NCI-H2029 treated with DMSO at 0.1 percent for 48 hours (cell line): ENCODE measurements at places on chromosomes 7 and 10.

DNA sequence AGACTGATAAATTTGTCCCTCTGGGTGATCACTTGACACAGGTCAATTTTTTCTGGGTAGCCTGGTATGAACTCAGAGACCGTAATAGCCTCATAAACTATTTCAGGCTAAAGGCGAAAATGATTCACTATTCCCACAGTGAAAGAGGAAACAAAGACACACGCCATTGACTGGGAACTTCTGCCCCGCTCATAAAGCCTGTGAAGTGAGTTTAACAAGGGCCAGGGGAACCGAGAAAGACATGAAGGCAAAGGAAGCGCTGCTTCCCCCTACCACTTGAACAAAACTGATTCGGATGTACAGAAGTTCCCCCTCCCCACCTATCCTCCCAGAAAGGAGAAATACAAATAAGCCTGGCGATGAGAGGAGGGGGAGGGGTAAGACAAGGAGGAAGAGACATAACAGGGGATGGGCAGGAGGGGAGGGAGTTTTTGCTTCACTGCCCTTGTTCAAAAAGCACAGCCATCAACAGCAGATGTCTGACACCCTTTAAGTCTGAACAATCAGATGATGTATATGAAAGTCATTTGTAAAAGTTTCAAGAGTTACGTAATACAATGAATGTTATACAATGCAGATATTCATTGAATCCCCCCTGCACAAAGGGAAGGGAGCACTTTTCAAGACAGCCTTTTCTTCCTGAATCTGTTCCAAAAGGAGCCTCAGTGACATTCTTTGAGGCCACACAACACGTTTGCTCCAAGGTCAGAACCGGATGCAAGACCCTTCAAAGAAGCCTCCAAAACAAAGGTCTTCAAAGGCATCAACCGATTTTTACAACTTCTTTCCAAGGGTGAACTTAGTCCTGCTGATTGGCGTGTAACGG is 734 bp downstream of the ABCB4 start:
- DNase-seq = no peak

GRCh38 chr7:10793995-10794775 is 179.5 kb upstream of the PHF14 start:
- no peak for DNase-seq

DNA sequence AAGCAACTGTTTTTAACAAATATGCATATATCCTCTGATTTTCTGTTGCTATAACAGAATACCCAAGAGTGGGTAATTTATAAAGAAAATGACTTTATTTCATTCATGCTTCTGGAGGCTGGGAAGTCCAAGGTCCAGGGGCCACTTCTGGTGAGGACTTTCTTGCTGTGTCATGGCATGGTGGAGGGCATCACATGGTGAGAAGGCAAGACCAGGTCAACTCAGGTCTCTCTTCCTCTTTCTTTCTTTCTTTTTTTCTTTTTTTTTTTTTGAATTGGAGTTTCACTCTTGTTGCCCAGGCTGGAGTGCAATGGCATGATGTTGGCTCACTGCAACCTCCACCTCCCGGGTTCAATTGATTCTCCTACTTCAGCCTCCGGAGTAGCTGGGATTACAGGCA is 303.0 kb upstream of the C7orf33 start:
- no peak for DNase-seq

- DNase-seq = no peak
Measured at GRCh38 chr10:87651801-87652200, 7.9 kb upstream of the PAPSS2 start.

DNA sequence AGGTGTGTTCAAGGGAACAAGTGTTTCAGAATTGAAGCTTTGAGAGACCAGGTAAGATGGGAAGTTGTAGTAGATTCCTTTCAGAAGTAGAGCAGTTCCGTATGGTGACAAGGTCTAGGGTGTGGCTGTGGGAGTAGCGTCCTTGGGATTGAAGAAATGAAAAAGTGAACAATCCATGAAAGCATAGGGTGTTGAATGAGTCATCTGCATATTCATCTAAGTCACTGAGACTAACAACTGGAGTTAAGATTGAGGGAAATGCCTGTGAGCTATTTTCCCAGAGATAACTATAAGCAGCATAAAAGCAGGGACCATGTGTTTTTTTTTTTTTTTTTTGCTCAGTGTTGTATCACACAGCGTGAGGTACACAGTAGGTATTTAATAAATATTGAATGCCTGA is 134.8 kb downstream of the PHTF2 start:
- DNase-seq = no peak

DNA sequence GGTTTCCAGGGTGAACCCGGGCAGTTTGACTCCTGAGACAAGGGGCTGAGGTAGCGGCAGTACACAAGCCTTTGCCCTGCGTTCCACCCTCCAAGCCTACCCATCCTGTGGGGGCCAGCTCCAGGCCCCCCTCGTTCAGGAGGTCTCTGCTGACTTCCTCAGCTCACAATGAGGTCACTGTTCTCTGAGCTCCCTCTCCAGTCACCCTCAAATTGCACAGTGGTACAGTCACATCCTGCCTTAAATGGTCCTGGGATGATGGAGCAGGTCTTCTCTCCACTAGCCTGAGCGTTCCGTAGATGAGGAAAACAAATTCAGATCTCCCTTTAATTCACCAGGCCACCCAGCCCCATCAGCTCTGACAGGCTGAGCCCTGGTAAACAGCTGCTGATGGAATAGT is 90.2 kb downstream of the SH3PXD2A start:
- no peak for DNase-seq

DNA sequence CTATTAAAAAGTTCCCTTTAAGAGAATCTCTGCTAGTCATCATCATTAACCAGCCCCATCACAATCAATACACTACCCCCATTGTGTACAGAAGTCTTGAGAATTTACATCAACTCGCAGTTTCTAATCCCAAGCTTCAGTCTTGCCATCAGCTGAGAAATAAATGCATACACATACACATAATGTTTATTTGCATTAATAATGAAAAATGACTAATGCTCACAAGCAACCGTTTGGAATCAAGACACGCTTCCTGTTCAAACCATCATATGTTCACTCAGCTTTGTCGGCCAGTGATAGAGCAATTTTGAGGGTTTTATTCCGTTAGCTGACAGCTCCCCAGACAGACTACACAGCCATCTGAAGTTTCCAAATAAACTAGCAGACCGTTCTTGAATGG is 287.1 kb downstream of the SFMBT2 start:
- no peak for DNase-seq

- DNase-seq = no peak
Measured at GRCh38 chr7:43884209-43884608, 14.9 kb upstream of the MRPS24 start.

- no peak for DNase-seq
Measured at GRCh38 chr7:27156916-27157701, 634 bp upstream of the HOXA7 start.

GRCh38 chr7:149261316-149261828 is 624 bp upstream of the ZNF783 start:
- DNase-seq = no peak

GRCh38 chr7:28847176-28847575 is 111.0 kb downstream of the TRIL start:
- no peak for DNase-seq

DNA sequence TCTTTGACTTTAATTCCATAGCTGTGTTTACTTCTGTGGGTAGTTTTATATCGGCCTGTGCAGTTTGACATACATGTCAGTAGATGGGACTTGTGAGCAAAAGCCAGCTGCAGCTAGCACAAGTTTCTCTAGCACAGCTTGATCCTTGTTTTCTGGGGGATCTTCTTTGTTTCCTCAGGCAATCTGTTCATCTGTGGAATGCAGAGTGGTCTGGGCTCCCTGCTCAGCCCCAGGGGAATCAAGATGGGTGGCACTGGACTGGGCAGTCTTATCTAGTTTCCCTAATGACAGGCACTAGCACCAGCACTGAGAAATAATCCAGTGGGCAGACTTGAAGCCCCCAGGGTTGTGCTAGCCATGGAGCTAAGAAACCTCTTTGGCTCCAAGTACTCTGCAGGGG is 40.8 kb downstream of the CYP2C19 start:
- DNase-seq = no peak

DNA sequence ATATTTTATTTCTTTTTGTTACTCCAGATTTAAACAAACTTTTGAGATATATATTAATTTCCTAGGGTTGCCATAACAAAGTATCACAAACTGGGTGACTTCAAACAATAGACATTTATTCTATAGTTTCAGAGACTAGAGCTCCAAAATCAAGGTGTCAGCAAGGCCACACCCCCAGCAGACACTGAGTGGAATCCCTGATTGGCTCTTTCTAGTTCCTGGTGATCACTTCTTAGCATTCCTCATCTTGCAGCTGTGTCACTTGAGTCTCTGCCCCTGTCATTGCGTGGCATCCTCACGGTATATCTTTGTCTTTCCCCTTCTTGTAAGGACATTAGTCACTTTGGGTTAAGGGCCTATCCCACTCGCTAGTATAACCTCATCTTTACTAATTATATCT is 7.6 kb upstream of the SLC26A3 start:
- no peak for DNase-seq

DNA sequence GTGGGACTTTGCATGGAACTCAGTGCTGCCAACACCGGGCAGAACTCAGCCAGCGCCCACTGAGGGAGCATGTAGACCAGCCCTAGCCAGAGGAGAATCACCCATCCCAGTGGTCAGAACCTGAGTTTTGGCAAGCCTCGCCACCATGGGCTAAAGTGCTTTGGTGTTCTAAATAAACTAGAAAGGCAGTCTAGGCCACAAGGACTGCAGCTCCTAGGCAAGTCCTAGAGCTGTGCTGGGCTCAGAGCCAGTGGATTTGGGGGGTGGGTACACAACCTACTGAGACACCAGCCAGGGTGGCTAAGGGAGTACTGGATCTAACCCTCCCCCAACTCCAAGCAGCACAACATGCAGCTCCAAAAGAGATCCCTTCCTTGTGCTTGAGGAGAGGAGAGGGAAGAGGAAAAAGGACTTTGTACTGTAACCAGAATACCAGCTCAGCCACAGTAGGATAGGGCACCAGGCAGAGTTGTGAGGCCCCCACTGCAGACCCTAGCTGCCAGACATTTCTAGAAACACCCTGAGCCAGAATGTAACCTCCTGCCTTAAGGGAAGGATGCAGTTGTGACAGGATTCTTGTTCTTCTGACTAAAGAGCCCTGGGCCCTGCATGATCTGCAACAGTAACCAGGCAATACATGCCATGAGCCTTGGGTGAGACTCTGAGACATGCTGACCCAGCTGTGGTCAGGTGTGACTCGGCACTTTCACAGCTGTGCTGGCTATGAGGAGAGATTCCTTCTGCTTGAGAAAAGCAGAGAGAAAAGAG is 24.4 kb downstream of the GSDME start:
- DNase-seq = no peak

DNA sequence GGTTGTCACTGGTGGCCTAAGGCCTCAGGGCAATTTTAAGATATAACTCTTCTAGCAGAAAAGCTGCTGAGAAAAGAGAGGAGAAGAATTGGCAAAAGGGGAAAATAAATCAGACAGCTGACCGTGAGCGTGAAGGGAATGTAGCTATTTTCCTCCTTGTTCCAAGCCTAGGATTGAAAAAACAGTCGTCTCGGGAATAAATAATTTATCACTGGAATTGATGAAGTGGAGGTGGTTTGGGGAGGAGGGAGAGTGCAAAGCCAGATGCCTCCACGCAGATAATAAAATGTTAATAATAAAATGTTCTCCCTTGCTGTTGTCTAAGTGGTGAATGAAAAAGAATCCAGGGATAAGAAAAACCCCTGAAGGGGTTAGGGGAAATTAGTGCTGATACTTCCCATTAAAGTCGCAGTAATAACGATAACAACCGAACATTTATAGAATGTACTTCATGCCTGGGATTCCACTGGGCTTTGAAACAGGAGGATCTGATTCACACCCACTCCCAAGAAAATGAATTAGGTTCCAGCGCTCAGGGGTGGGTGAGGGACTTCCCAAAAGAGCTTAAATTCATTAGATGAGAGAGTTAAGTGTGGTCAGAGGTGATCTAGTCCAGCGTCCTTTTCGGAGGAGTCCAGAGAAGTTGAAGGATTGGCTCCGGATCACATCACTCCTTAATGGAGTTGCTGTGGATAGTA is 27.3 kb downstream of the BAMBI start:
- DNase-seq = no peak

DNA sequence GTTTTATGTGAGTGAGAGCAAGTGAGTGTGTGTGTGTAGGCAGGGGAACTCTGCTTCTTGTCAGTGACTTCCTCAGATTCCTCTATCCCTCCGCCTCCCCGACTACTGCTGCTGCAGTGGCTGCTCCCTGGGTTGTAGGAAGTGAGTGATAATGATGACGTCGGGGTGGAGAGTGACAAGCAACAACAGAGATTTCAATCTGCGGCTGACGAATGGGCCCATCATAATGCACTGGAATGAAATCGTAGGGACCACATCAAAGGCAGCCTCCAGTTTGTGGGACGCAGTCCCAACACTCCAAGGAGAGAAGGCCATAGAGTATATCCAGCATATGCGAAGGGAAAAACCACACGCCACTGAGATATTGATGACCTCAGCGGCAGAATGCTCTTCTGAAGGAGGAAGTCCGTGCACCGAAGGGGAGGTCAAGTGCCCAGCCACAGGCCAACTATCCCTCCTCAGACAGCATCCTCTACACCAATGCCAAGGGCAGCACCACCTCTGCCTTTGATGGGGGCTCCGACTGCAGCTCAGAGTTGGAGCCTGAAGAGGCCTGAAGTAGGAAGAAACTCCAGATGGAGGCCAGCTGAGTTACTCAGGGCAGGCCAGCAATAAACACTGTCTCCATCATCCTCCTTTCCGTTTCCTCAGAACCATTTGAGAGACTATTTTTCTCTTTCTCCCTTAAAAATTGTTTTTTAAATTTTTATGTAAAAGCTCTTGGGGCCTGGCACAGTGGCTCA is 11.3 kb upstream of the STMP1 start:
- DNase-seq = no peak

GRCh38 chr10:117926491-117926890 is 120.2 kb downstream of the RAB11FIP2 start:
- no peak for DNase-seq

GRCh38 chr10:104190695-104191094 is 41.5 kb downstream of the CFAP43 start:
- DNase-seq = no peak

GRCh38 chr10:10814069-10814468 is 203.6 kb upstream of the CELF2 start:
- no peak for DNase-seq

- no peak for DNase-seq
Measured at GRCh38 chr7:105224884-105225651, 163.7 kb downstream of the SRPK2 start.

GRCh38 chr7:22909917-22910316 is 87.3 kb upstream of the TOMM7 start:
- no peak for DNase-seq

- DNase-seq = no peak
Measured at GRCh38 chr7:98360221-98361130, 40.4 kb downstream of the BAIAP2L1 start.

GRCh38 chr7:138095972-138096935 is 20.0 kb downstream of the AKR1D1 start:
- DNase-seq = no peak

- no peak for DNase-seq
Measured at GRCh38 chr7:55200441-55200840, 164.7 kb upstream of the LANCL2 start.

DNA sequence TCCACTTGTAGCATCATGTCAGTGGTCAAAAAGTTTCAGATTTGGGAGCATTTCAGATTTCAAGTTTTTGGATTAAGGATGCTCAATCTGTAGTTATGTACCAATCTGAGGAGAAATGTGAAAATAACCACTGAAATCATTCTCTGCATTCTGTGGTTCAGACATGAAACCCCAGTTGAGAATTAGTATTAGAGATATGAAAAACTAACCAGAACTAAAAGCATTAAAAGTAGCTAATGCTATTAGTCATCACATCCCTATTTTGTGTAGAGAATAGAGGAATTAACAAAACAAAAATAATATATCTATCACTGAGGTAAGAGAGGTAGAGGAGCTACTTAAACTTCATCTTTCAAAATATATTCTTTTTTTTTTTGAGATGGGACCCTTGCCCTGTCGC is 28.0 kb downstream of the MICU1 start:
- DNase-seq = no peak
